Cortex of kidney (tissue), 1 donor: ENCODE measurements at places on chromosomes 2 and 18.

- DNase-seq, result no peak
Observed at GRCh38 chr18:48007955-48008701, 77.7 kb upstream of the SMAD2 start.

DNA sequence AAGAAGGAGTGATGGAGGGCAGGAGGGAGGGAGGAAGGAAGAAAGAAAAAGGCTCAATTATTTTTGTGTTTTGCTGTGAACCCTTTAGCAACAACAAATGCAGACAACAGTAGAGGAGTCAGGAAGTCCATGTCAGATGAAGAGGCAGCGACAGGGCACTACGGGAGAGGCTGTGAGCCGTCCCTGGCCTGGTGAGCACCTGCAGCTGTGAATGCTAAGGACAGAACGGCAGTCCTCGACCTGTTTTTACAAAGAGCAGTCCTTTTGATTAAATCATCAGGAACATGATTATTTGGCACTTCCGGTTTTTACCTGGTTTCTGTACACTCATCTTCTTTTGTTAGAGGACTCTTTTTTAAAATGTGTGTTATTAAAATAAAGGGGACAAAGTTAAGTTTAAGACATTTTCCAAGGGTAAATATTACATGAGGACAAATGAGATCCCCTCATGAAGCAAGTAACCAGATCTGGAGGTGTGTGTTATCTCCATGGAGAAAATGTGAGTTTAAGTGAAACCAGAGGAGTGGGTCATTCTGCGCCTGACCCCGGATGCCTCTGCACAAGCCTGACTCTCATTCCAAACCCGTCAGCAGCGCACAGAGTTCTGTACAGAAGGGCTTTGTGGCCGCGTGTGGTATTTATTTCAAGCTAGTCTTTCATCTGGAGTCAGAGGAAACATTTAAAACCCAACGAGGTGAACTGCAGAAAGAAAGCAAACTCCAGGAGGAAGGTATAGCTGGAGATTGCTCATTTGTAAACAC, 492.5 kb downstream of the SOX11 start:
- no peak for DNase-seq

DNA sequence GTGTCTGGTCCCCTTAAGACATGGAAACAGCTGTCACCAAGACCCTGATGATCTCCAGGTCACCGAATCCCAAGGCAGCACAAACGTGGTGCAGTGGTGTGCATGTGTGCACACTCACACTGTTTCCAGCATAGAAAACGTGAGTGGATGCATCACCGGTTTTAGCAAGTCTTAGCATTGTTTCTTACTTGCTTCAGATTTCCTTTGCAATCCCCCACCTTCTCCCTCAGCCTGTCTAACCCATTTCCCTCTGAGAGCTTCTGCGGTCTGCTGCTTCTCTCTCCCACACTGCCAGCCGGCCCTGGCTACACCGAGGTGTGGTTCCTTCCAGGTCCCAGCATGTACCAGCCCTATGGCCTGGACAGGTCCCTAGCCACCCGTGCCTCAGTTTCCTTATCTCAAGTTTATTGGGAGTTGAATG, 343.4 kb upstream of the HS6ST1 start:
- DNase-seq, result no peak

DNA sequence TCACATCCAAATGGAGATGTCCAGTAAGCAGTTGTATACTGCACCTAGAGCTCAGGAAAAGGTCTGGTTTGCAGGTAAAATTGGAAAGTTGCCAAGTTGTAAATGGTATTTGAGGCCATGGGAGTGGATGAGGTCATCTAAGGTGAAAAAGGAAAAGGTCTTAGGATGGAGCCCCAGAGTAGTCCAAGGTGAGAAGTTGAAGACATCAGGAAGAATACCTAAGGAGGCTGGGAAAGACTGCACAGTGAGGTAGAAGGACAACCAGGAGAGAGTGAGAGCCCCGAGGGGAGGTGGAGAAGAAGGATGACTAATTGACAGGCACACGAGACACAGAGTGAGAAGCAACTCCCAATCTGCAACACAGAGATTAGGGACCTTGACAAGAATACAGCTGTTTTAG, 10.7 kb downstream of the DPP4 start:
- no peak for DNase-seq

DNA sequence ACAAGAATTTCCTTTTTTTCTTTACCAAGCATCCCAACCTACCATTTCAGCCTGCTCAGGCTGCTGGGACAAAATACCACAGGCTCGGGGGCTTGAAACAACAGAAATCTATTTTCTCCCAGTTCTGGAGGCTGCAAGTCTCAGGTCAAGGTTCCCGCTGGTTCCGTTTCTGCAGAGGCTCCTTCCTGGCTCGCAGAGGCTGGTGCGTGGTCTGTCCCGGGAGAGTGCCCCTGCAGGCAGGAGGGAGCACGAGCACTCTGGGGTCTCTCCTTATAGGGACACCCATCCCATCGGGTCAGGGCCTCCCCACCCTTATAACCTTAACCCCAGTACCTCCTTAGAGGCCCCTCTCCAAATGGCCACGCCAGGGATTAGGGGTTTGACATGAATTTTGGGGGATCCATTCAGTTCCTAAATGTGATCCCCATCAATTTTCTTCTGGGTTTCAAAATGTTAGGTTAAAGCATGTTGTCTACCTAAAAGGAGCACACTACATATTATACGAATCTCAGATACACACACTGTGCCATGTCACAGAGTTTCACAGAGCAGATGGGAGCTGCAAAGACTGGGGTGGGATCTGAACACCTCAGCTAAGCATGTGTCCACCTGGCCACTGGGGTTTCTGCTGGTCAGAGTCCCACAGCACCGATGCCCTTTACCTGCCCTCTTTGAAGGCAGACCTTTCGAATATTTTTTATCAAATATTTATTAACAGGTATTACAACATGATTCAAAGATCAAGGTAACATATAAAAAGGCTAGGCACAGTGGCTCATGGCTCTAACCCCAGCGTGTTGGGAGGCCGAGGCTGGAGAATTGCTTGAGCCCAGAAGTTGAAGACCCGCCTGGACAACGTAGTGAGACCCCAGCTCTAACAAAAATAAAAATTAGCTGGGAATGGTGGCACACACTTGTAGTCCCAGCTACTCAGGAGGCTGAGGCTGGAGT, 17.6 kb upstream of the ADI1 start:
- DNase-seq, result no peak

GRCh38 chr2:196277002-196277401, 105.6 kb upstream of the STK17B start:
- no peak for DNase-seq

- DNase-seq, result no peak
Observed at GRCh38 chr18:48719388-48719787, 180.6 kb downstream of the CTIF start.

- DNase-seq, result no peak
Observed at GRCh38 chr18:48975817-48976649, 25.3 kb upstream of the SMAD7 start.

GRCh38 chr2:48449073-48449840, 80.7 kb upstream of the STON1 start:
- no peak for DNase-seq

- no peak for DNase-seq
Observed at GRCh38 chr2:112321375-112322320, 46.3 kb downstream of the ZC3H6 start.

GRCh38 chr18:56217406-56217805, 421.0 kb downstream of the TXNL1 start:
- no peak for DNase-seq

GRCh38 chr2:48600204-48600813, 17.3 kb upstream of the GTF2A1L start:
- DNase-seq, result no peak

DNA sequence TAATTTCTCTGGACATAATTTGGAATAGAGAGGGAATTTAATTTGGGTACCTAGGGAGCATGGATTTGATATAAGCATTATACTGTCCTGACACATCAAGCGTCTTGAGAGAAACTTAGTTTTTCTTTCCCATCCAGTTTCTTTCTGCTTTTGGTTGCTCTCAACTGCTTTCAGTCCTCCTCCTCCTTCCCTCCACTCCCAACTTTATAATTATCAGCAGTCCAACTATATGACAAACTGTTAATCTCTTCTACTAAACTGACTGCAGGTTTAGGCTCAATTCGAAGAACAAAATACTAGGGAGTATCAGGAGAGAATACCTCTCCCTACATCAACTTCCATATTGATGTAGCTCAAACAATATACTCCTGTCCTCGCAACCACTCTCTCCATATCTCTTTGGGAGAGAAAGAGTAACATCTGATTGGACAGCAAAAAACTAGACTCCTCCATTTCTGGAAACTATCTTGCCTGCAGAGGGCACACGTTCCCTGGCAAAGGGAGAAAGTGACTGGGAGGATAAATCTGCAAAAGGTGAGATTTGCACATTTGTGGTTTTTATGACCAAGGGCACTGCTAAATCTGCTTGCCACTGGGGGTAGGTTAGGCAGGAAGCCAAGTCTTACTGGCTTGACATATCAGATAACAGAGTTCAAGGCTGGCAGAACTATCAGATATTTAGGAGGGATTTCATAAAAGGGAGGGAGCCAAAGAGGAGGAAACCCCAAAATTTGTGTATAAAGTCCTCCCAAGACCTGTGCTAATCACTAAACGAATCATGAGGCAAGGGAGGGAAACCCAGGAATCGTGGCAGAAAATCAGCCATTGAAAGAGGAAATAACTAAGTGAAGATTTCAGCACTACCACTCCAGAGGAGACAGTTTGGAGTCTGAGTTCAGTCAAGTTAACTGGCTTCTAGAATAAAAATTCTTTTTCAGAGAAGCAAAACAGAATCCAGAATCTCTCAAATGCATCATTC, 40.0 kb downstream of the ICA1L start:
- DNase-seq, result no peak

- no peak for DNase-seq
Observed at GRCh38 chr18:50848991-50849390, 29.2 kb upstream of the MRO start.

GRCh38 chr2:69217333-69218080, 169.5 kb downstream of the GFPT1 start:
- no peak for DNase-seq

DNA sequence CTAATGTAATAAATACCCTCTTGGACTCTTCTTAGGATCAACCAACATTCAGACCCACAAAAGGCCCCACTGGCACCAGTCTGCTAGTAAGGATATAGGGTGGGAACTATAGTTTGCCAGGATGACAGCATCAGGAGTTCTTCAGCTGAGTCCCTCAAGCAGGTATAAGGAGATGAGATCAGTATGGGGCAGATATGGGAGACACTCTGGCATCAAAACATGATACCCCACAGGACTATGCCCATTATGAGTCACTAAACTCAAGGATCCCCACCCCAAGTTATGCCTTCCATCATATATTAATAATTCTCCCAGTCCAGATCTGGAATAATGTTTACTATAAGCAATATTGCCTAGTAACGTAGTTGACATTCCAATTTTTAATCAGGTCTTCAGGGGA, 83.1 kb upstream of the CCDC141 start:
- DNase-seq, result no peak

- no peak for DNase-seq
Observed at GRCh38 chr2:100185105-100185504, 42.7 kb upstream of the AFF3 start.

GRCh38 chr2:159737292-159737916, 25.1 kb downstream of the MARCHF7 start:
- DNase-seq, result no peak

- no peak for DNase-seq
Observed at GRCh38 chr2:60371681-60372080, 181.8 kb downstream of the BCL11A start.

GRCh38 chr18:34458410-34458977, 233.8 kb upstream of the NOL4 start:
- DNase-seq, result no peak

DNA sequence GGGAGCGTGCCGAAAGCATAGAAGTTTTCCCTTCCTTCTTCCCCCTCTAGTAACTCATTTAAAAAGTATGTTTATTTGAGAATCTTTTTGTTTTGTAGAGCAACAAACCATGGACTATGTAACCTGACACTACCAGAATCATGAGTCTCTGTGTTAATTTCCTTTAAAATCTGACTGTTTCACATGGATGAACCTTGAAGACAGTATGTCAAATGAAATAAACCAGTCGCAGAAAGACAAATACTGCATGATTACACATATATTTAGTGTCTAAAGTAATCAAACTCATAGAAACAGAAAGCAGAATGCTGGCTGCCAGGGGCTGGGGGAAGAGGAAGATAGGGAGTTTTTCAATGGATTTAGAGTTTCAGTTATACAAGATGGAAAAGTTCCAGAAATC, 32.3 kb downstream of the PTPN2 start:
- no peak for DNase-seq

DNA sequence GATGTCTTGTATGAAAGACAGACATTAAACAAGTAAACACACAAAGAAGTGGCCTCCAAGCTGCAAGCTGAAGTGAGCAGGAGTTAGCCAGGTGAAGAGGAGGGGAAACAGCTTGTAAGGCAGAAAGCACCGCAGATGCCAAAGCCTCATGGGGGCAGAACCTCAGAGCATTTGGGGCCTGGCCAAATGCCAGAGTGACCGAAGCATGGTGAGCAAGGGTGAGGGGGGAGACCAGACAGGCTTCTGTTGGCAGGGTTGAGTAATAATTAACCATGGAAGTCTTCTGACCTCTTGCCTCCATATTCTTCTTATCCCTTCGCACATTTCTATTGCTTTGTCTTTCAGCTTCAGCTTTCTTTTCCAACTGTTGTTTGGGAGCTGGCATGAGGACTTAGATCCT, 5.6 kb downstream of the QPCT start:
- DNase-seq, result no peak

GRCh38 chr18:78090584-78090983, 840.9 kb downstream of the GALR1 start:
- no peak for DNase-seq

- no peak for DNase-seq
Observed at GRCh38 chr2:57461624-57462023, 585.0 kb upstream of the VRK2 start.

- DNase-seq, result no peak
Observed at GRCh38 chr2:235068701-235069100, 116.9 kb downstream of the SH3BP4 start.

DNA sequence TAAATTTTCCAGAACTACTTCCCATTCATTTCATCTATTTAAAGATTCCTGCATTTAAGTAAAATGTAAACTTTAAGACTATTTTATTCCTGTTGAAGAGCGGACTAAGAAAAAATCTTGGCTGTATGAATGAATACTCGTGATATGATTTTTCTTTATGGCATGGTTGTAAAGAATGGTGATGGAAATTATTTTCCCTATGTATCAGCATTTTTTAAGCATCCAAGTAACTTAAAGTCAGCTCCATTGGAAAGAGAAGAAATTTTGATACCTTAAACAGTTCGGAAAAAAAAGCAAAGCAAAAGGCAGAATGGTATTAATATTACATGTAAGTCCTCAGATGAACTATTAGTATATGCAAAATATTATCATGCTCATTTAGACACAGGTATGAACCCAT, 58.9 kb downstream of the VWC2L start:
- no peak for DNase-seq
